Activated CD8-positive, alpha-beta memory T cell treated with anti-CD3 and anti-CD28 coated beads, Interleukin-2, amount 10 ng/mL, durations not matched to agents 7 days and 5 days (primary cell): ENCODE measurements at places on chromosomes 3 and 15. TPM values are rescaled to one million over a fixed set of nuclear protein-coding genes. Genes with fewer than 3 reads are reported as not detected.

Gene SPATA12
- total RNA-seq: not detected

Gene ZNF660
- 0.30 TPM for total RNA-seq

Gene CHRNA5
- total RNA-seq: 2.3 TPM

Gene SLC12A1
- total RNA-seq: not detected

Gene CD86
- total RNA-seq: 23.4 TPM

DNA sequence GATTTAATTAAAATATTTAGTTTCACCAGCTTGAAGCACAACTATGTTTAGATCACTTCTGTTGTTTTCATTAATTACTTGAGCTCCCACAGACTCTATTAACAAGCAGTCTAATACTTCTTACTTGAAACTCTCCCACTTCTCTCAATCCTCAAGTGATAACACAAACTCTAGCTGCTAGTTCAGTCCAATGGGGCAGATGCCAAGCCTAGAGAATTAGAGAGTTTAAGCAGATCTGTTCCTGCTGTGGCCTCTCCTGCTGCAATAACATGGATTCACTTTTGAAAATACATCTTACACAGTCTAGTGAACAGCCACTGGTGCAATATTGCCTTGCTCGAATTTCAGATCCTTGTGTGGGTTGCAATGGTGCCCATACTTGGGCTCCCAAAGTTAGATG is 566.4 kb upstream of the SGO1 start:
- H3K4me3 ChIP-seq: no peak overlapping the region
- no peaks in the 10 kb centered on the region for H3K4me1 ChIP-seq
- H3K27me3 ChIP-seq: no peaks in the 10 kb centered on the region
- no peak overlapping the region for H3K27ac ChIP-seq

Gene C3orf85
- total RNA-seq: not detected

DNA sequence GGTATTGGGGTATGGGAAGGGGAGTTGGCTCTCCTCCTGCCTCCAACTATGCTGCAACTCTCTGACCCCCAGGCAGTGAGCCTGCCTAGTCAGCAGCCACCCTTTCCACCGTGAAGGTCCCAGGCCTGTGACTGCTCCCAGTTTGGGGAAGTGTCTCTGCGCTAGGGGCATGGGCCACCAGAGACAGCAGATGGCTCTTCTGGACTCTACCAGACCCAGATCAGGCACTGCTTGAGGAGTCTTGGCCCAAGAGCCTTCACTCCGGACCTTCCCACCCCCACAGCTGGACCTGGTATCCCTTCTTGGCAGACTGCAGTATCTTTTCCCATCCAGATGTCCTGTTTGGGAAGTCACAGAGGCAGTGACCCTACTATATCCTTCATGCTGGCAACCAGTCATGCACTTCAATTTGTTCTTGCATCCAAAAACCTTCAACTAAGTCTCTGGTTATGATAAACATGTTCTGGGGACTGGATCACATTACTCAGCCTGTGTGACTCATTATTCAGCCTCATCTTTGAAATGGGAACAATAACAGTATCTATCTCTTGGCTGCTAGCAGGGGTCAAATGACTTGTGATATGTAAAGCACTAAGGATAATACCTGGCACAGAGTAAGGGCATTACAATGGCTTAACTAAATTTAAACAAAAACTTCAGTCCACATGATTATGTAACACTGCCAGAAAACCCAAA is 62.7 kb downstream of the POMGNT2 start:
- DNase-seq: no peak
- H3K36me3 ChIP-seq: no peaks in the 10 kb centered on the region
- H3K4me3 ChIP-seq: no peak overlapping the region

DNA sequence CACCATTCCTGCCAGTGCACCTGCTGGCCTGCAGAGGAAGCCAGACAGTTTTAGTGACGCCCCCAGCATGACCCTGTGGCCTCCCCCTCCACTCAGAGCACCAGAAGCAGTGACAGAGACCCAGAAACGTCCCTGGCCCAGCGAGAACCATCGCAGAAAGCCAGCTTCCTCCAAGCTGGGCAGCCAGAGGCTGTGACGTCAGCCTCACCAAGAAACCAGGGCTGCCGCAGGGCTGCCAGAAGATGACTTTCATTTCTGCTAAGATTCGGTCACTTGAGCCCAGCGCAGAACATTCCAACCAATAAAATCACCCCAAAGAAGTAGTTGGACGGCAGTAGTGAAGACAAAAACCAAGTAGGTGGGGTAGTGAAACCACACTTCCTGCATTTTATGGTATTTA is 29.6 kb upstream of the RPL32 start:
- H3K4me3 ChIP-seq: peak overlapping the region; percentile 21
- H3K27me3 ChIP-seq: peaks cover 28% of the 10 kb centered on the region
- peak overlapping the region; percentile 53 for H3K27ac ChIP-seq
- DNase-seq: peak; percentile 81
- H3K36me3 ChIP-seq: no peaks in the 10 kb centered on the region
- peaks cover 21% of the 10 kb centered on the region for H3K4me1 ChIP-seq

GRCh38 chr3:107430996-107431245 is 53.7 kb downstream of the CCDC54 start:
- H3K27ac ChIP-seq: peak overlapping the region; percentile 29
- peaks cover 39% of the 10 kb centered on the region for H3K27me3 ChIP-seq
- H3K4me1 ChIP-seq: peaks cover 18% of the 10 kb centered on the region

- no peak overlapping the region for H3K27ac ChIP-seq
- H3K4me1 ChIP-seq: no peaks in the 10 kb centered on the region
- peaks cover 3% of the 10 kb centered on the region for H3K27me3 ChIP-seq
- no peak for DNase-seq
Observed at GRCh38 chr3:189720736-189721417, 89.7 kb downstream of the TP63 start.
